A549 treated with DMSO at 1 μM for 4 hours (cell line): ENCODE measurements at places on chromosomes 5 and 9. TPM values are rescaled to one million over a fixed set of nuclear protein-coding genes. Genes with fewer than 3 reads are reported as not detected.

The IL17B gene
- not detected in 5 replicates for total RNA-seq

The TUSC1 gene
- total RNA-seq, result 3.8 to 8.6 TPM (median 7.6 TPM) in 5 replicates

The SPAG8 gene
- 0.24 to 0.70 TPM (median 0.46 TPM) in 4 of 5 replicates, not detected in the other for total RNA-seq

The IL13 gene
- 0.06 to 0.11 TPM in 2 of 5 replicates, not detected in the others for total RNA-seq

The PCDHGA5 gene
- total RNA-seq, result 0.07 to 0.22 TPM (median 0.18 TPM) in 5 replicates

The MVB12B gene
- total RNA-seq, result 7.0 to 9.0 TPM (median 7.9 TPM) in 5 replicates

The CEMIP2 gene
- total RNA-seq, result 64.7 to 99.6 TPM (median 73.6 TPM) in 5 replicates

The PCDHGC5 gene
- 0.05 TPM in 1 of 5 replicates, not detected in the others for total RNA-seq

The TSSK1B gene
- total RNA-seq, result not detected in 5 replicates

The PTPN3 gene
- total RNA-seq, result 13.5 to 18.5 TPM (median 16.0 TPM) in 5 replicates

The PDE6A gene
- 0.11 to 0.18 TPM (median 0.14 TPM) in 5 replicates for total RNA-seq

The RFX3 gene
- total RNA-seq, result 1.6 to 2.4 TPM (median 2.1 TPM) in 5 replicates
